ENCODE measurements at places on chromosomes 11 and 22.

DNA sequence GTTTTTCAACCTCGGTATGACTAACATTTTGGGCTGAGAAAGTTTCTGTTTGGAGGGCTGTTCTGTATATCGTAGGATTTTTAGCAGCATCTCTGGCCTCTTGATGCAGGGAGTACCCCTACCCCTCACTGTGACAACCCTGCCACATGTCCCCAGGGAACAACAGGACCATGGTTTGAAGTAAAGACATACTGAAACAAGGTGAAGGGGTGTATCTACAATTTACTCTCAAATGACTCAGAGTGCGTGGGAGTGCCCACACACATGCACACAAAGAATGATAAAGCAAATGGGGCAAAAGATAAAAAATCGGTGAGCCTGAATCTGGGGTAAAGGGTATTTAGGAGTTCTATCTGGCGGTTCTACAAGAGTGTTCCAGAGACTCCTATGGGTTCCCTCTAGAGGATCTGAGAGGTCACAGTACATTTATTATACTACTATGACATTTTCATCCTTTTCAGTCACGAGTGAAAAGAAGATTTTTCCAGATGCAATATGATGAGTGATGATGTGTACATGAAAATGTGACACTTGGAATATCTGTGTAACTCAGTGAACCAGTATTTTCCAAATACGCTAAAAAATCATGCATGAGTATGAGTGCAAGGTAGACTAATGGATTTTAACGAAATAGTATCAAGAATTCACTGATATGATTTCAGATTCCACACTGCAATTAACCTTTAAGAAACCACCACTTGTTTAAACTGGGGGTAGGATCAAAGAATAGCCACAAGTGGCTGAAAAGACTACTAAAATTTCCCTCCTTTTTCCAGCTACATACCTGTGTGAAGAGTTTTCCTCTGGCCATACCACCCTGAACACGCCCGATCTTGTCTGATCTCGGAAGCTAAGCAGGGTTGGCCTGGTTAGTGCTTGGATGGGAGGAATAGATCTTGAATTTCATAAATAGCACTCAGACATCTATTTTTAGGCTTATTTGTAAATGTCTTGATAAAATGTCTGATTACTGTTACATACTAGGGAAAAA is 56.3 kb upstream of the YPEL1 start:
- DNase-seq = no peak

DNA sequence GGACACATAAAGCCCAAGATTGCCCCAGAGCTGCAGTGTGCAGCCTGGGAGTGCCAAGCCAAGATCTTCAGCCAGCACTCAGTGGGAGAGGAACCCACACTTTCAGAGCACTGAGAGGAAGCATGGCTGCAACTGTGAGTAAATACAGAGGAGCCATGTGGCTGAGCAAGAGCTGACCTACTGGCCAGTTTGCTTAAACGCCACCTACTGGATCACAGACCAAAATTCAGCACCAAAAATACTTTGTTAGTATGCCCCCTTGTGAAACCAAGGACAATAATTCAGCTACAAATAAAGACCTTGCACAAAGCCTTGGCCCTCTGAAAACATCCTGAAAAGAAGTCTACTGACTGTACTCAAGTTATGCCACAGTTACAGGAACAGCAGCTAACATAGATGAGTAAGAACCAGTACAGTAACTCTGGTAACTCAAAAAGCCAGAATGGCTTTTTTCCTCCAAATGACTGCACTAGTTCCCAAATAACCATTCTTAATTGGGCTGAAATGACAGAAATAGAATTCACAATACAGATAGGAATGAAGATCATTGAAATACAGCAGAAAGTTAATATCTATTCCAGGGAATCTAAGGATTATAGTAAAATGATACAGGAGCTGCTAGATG is 10.1 kb upstream of the OR4A15 start:
- DNase-seq = no peak

- no peak for DNase-seq
Measured at GRCh38 chr11:71091506-71092265, 160.7 kb downstream of the SHANK2 start.

- no peak for DNase-seq
Measured at GRCh38 chr11:79671401-79671800, 230.6 kb upstream of the TENM4 start.

DNA sequence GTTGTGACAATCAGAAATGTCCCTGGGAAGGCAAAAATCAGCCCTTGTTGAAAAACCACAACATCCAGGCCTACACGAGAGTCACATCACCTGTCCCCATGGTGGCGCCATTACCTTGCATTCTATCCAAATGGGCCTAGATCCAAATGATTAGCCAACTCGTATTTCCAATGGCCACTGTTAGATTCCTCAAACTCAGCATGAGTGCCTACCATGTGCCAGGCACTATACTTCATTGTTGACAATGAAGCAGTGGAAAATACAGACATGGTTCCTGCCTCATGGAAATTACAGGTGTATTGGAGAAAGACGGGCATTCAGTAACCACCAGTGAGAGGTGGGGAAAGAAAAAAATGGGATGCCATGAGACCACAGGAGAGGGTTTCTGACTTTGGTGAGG is 29.8 kb upstream of the CREB3L1 start:
- no peak for DNase-seq

GRCh38 chr11:64437426-64437825 is 78.5 kb downstream of the RPS6KA4 start:
- no peak for DNase-seq

GRCh38 chr11:63832336-63832735 is 6.6 kb upstream of the MARK2 start:
- no peak for DNase-seq

DNA sequence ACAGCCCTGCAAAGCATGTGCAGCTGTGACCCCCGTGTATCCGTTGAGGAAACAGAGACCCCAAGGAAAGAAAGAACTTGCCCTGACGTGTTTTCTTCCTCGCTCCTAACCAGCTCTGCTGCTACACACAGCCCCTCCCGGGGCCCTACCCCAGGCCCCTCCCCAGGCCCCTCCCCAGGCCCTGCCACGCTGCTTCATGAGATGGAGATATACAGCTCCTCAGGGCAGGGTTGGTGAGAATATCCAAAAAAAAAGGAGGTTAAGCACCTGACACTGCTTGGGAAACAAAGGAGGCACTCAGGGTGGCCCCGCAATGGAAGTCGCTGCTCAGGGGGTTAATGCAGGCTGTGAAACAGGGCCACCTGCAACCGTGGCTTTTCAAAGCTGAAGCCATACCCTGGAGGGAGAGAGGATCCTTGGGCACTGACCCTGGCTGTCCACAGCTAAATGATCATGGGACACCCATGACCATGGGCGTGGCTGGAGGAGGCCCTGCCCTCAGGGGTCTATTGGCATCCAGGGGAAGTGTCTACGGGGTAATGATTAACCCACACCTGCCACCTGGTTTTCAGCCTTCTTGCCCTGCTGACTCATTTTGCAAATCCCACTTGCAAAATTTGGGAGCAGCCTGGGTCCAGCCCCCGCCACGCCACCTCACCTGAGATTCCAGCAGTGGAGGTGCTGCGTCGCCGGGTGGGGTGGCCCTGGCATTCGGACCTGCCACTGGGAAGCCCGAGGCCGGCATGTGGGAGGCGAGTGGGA is 112.1 kb upstream of the ANO1 start:
- no peak for DNase-seq

DNA sequence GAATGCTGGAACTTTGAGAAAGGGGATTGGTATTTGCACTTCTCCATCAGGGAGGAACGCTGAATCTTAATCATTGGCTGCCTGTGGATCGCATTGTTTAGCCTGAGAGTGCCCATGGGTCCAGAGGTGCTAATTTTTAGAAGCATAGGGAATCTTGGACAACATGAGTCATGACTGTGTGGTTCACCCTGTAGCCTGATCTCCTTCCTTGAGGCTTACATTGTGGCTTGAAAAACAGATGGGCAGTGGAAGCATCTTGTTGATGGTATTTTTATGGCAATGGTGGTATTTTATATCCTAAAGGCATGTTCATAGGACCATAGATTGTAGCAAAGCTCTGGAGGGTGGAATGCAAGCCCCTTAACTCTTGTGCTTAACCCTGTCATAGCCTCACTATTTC is 99.2 kb upstream of the DBX1 start:
- DNase-seq = no peak

DNA sequence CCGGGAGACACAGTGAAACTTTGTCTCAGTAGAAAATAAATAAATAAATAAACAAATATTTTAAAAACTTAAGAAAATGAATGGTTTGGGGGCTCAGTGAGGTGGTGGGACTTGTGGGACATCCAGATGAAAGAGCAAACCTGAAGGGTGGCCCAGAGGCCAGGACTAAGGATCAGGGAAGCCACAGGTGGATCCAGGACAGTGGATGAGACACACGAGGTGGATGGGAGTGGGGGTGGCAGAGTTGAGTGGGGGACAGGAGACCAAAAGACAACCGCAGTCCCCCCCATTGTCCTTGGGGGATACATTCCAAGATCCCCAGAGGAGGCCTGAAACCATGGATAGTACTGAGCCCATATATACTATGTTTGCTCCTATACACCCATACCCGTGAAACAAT is 7.1 kb downstream of the RFPL1 start:
- no peak for DNase-seq

- no peak for DNase-seq
Measured at GRCh38 chr22:45952553-45952952, 24.4 kb downstream of the WNT7B start.

DNA sequence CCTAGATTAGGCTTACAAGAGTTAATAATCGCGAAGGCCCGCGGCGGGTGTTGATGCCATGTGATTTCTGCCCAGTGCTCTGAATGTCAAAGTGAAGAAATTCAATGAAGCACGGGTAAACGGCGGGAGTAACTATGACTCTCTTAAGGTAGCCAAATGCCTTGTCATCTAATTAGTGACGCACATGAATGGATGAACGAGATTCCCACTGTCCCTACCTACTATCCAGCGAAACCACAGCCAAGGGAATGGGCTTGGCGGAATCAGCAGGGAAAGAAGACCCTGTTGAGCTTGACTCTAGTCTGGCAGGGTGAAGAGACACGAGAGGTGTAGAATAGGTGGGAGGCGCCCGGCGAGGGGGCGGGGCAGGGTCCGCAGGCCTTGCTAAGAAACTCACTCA is 65.5 kb downstream of the AAMDC start:
- DNase-seq = no peak

DNA sequence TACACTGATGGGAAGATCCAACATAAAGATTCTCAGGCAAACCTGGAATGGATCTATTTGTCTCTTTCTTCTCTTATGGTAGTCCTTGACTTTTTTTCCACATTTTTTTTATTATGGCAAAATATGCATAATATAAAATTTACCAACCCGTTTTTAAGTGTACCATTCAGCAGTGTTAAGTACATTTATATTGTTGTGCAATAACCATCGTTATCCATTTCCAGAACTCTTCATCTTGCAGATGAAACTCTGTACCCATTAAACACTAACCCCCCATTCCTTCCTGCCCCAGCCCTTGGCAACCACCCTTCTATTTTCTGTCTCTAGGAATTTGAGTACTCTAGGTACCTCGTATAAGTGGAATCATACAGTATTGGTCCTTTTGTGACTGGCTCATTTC is 99.7 kb downstream of the DSCAML1 start:
- no peak for DNase-seq

GRCh38 chr22:22697377-22698117 is 53.1 kb downstream of the GGTLC2 start:
- DNase-seq = no peak

DNA sequence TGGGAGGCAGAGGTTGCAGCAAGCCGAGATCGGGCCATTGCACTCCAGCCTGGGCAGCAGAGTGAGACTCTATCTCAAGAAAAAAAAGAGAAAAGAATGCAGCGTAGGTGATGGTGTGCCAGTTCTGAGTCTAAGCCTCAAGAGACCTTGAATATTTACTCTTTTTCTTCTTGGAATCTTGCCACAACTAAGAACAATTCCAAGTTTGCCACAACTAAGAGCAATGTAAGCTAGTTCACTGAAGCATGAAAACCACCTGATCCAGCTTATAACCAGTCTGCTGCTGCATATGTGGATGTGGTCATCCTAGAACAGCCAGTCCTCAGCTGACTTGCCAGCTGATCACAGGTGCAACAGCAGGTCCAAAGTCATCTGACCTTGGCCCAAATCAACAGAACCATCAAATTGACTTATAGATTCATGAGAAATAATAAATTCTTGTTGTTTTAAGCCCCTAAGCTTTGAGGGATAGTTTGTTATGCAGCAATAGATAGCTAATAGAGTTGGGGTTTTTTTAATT is 25.4 kb upstream of the SEZ6L start:
- no peak for DNase-seq

GRCh38 chr11:77106321-77106720 is 3.7 kb downstream of the OMP start:
- DNase-seq = no peak

- no peak for DNase-seq
Measured at GRCh38 chr11:61960532-61960931, 6.9 kb downstream of the FTH1 start.

DNA sequence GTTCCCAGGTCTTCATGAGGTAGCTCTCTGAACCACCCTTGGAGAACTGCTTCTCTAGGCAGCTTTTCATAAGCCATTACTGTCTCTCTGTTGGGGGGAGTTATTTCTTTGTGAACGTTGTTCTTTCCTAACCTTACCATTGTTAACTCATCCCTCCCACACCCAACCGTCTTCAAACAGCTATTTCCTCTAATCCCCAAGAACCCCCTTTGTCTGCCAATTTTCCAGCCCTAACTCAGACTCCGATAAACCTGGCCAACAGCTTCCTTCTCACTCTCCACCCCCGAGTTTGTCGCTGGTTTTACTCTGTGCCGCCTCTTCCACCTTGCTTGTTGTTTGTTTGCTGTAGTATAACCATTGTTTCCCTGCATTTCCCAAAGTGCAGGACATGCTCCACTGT is 131.5 kb downstream of the CCDC34 start:
- no peak for DNase-seq

DNA sequence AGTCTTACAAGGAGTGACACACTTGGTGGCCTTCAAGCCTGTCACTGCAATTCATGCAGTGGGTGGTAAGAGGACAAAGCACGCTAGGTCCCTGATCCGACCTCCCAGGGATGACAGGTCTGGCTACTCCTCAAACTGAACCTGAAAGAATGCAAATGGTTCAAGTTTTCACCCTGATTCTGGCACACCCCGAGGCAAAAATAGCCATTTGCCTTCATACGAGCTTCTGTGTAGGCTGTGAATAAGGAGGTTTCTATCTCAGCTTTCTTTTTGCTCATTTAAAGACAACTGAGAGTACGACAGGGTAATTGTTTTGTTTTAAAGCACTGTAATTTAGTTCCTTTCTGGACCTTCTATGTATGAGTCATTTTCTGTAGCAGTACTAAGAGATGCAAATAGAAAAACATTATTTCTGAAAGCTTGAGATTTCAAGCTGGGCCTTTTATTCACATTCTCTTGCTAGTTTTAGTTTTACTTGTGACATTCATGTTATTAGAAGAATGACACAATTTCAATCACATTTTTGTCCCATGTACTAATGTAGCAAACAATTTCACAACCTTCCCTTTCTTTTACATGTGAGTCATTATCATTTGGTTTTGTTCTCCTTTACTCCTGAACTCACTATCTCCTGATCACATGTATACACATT is 56.6 kb upstream of the FDX1 start:
- DNase-seq = no peak

Measured in bone marrow (tissue), 2 donors.